ENCODE measurements at places on chromosomes 6 and 20.

GRCh38 chr6:147707524-147707923 lies 199.0 kb downstream of the SAMD5 start:
- DNase-seq, result no peak

DNA sequence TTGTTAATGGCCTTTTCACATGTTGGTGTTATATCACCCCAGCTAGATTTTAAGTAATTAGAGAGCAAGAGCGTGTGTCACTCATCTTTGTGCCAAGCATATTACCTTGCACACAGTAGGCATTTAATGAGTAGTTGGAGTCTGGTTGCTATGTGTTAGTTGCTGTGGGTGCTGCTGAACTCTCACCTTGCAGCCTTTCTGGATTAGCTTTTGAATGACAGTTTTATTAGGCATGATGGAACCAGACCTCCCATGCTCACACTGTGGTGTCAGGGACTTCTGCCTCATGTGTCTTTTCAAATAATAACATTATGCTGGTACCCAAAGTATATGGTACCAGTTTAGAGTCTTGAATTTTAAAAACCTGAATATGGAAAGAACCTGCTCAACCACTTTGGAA lies 55.9 kb downstream of the TRAF3IP2 start:
- no peak for DNase-seq

DNA sequence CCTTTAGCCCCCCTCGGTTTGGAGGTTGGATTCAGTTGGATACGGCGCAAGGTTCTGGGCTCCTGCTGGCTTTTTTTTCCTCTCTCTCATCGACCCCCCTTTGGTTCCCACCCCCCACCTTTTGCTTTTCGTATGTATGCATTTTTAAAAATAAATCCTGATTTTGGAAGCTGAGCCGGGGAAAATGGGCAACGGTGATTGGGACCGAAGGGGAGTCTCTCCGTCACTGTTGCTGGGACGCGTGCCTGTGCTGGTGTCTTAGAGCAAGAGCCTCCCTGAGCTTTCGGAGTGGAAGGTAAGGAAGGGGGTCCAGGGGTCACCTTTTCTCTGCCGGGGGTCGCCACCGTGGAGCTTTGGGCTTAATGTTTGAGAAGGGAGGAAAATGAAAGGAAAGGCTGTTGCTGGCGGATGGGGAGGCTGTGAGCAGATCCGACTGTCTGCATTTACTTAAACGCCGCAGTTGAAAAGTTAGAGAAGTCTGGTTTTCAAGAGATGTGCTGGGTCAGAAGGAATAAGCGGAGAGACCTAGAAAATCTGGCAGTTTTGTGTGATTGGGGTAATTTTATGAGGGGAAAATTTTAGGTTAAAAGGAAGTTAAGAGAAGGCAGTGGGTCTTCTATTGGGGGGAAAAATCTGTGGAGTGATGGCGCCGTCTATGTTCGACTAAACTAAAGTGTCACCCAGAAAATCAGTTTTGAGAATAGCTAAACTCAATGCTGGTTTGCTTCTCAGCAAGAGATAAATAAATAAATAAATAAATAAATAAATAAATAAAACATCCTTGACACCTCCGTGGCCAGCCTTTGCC lies 828 bp downstream of the ADGRB3 start:
- no peak for DNase-seq

DNA sequence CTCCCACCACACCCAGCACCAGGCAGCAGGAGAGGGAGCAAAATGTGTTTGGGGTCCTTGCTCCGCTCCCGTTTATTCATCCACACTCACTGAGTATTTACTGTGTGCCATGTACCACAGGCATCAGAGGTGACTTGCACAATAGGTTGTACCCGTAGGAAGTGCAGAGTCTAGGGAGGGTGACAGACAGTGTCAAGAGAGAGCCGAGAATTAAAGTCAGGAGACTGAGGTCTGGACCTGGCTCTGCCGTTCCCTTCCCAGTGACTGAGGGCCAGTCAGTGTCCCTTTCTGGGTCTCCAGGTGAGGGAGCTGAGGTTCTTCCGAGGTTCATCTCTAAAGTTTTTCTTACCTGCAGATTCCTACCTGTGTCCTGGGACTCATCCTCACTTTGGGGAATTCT lies 22.3 kb downstream of the TTBK1 start:
- DNase-seq, result no peak

- peak; percentile 87 for DNase-seq
Observed at GRCh38 chr6:170291271-170292110, 613 bp upstream of the DLL1 start.

DNA sequence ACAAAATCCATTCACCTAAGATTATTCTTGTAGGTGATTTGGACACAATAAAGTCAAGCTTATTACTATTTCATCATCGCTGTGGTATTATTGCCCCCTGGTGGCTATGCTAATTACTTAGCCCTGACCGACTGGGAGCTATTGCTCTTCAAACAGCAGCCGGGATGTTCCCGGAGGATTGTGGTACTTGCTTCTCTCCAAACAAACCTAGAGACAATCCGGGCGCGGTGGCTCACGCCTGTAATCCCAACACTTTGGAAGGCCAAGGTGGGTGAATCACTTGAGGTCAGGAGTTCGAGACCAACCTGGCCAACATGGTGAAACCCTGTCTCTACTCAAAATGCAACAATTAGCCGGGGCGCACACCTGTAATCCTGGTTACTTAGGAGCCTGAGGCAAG lies 15.4 kb upstream of the STMND1 start:
- peak; percentile 65 for DNase-seq

GRCh38 chr6:161010418-161010817 lies 18.8 kb downstream of the MAP3K4 start:
- DNase-seq, result no peak

DNA sequence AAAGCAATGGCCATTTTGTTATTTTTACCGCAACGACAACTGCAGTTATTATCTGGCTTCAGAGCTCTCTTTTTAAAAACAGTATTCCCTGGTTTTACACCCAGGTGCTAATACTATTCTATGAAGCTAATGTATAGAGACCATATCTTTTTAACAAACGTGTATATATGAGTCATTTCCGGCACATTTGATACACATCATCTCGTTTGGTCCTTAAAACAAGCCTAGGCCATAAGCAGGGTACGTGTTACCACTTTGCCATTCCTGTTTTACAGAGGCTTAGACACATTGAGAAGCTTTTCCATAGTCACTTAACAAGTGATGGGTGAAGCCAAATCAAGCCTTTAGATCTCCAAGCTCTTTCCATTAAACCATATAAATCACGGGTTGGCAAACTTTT lies 5.5 kb downstream of the TRAF3IP2 start:
- DNase-seq, result no peak

GRCh38 chr6:57252975-57253374 lies 30.9 kb upstream of the RAB23 start:
- no peak for DNase-seq

- DNase-seq, result no peak
Observed at GRCh38 chr6:93218096-93218495, 201.3 kb downstream of the EPHA7 start.

GRCh38 chr6:47307362-47308197 lies 2.1 kb downstream of the TNFRSF21 start:
- DNase-seq, result no peak

GRCh38 chr6:149233056-149233715 lies 84.3 kb upstream of the TAB2 start:
- no peak for DNase-seq

DNA sequence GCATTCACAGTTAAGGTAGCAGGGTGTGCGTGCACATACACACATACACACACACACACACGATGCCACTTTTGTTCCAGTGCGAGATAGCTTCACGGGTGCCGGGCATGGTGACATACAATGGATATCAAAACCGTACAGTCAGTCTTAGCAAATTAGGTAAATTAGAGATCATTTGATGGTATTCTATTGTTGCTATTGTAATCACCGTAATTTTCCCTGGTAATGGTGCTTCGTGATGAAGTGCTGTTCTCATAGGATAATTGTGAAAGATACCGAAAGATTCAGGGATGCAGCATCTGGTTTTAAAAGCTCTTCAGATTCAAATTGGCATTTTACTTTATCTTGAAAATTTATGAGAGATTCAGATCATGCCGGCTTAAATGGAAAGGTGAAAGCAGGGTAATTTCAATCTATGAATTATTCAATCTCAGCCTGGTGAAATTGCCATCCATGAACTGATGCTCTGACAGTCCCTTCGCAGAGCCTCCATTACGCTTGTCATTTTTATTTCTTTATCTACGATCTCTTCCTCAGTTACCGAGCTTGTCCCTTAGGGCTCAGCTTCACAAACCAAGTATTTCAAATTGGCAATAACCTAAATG lies 71.3 kb upstream of the SOX4 start:
- peak; percentile 79 for DNase-seq

GRCh38 chr20:22568872-22569344 lies 15.5 kb downstream of the FOXA2 start:
- no peak for DNase-seq

DNA sequence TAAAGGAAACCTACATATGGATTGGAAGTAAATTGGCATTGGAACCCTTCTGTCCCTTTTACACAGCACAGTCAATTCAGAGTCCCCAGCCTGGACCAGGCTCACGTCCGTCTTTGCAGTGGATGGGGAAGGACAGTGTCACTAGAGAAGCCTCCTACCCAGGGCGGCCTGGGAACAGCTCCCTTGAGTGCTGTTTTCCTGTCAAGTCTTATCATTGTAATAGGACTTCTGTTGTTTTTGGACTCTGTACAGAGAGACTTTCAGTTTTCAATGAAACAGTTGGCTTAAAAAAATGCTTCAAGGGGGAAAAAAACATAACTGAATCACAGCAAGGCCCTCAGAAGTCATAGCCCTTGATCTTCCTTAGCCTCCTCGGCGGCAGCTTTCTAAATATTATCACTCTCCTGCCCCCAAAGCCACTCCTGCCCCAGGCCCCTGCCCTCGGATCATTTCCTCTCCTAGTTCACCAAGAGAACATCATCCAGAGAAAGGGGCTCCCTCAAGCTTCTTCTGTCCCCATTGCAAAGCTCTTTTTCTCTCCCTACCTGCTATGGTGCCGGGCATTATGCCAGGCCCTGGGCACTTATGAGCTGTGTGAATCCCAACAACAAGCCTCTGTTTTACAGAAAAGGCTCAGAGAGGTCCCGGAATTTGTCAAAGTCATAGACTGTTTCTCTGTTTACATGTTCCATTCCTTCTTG lies 37.8 kb upstream of the CNKSR3 start:
- no peak for DNase-seq

GRCh38 chr20:62897666-62898065 lies 28.6 kb downstream of the DIDO1 start:
- DNase-seq, result no peak

DNA sequence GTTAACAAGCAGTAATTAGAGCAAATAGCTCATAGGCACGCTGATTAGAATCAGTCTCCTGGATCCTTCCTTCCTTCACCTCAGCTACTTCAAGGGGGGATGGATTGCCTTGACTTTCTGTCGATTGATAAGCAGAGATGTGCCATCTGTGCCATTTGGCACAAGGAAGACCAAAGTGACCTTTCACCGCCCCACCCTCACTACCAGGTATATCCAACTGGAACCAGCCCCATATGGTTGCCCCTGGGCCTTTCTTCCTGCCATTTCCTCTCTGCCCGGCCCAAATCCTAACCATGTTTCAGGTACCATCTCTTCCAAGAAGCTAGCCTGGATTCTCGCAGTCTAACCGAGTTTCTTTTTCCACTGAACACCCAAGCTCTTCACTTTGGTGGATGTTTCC lies 8.7 kb upstream of the CPNE5 start:
- no peak for DNase-seq

- DNase-seq, result no peak
Observed at GRCh38 chr6:34829137-34829536, 37.3 kb downstream of the BLTP3A start.

GRCh38 chr6:155275808-155276480 lies 12.1 kb downstream of the CLDN20 start:
- no peak for DNase-seq

DNA sequence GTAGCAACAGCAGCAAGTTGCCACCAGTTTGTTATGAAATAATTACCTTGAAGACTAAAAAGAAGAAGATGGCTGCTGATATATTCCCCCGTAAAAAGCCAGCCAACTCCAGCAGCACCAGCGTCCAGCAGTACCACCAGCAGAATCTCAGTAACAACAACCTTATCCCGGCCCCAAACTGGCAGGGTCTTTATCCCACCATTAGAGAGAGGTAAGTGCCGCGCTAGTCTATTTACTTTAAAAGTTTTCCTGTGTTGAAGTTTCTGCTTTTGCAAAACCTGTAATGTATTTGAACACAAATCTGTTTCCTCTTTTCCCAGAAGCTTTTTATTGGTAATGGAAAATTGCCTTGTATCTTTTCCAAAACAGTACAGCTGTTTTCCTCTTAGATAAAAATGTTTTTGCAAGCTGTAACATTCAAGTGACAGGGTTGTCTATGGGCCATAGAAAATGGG lies 725 bp downstream of the BTBD3 start:
- DNase-seq, result no peak

- DNase-seq, result no peak
Observed at GRCh38 chr6:81933608-81934051, 181.1 kb upstream of the TENT5A start.

DNA sequence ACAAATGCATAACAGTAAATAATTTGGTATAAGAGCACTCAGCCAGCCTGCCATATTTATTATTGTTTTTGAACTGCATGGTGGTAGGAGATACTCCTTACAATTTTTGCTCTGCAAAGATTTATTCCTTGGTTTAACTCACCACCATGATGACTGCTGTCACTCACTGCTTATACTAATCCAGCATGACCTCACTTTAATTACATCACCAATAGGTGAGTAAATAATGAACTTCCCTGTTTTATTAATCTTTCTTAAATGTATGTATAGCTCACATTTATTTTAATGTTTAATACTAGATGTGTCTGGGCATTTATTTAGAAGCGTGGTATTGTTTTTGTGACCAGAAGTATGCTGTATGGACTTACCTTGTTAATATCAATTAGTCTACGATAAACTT lies 12.8 kb upstream of the TP53TG5 start:
- no peak for DNase-seq

GRCh38 chr6:14129575-14129974 lies 12.0 kb downstream of the CD83 start:
- peak; percentile 82 for DNase-seq

- DNase-seq, result no peak
Observed at GRCh38 chr20:49620364-49621240, 52.7 kb upstream of the PTGIS start.

DNA sequence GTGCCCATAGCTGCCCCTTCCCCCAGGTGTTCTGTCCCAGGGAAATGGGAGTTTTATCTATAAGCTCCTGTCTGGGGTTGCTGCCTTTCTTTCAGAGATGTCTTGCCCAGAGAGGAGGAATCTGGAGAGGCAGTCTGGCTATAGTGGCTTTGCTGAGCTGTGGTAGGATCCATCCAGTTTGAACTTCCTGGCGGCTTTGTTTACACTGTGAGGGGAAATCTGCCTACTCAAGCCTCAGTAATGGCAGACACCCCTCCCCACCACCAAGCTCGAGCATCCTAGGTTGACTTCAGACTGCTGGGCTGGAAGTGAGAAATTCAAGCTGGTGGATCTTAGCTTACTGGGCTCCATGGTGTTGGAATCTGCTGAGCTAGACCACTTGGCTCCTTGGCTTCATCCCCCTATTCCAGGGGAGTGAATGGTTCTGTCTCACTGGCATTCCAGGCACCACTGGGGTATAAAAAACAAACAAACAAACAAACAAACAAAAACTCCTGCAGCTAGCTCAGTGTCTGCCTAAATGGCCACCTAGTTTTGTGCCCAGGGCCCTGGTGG lies 24.0 kb downstream of the TNFAIP3 start:
- no peak for DNase-seq

- no peak for DNase-seq
Observed at GRCh38 chr20:63500902-63501817, 2.3 kb upstream of the EEF1A2 start.
